ENCODE measurements at places on chromosomes 12 and 14. TPM values are rescaled to one million over a fixed set of nuclear protein-coding genes. Genes with fewer than 3 reads are reported as not detected.

DNA sequence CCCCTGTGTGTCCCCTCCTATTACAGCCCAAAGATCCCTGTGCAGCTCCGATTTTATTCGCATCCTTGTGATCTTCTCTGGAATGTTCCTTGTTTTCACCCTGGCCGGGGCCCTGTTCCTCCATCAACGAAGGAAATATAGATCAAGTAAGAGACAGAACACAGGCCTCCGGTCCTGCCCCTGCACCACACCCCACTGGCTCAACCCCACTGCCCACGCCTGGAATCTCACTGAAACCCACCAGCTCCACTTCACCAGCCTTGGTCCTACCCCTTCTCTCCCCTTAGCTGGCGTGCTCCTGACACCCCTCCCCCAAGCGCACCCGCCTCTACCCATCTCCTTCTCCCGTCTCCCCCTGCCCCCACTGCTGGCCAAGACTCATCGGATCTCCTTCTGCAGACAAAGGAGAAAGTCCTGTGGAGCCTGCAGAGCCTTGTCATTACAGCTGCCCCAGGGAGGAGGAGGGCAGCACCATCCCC, 934 bp upstream of the TAPBPL start:
- DNase-seq = no peak

DNA sequence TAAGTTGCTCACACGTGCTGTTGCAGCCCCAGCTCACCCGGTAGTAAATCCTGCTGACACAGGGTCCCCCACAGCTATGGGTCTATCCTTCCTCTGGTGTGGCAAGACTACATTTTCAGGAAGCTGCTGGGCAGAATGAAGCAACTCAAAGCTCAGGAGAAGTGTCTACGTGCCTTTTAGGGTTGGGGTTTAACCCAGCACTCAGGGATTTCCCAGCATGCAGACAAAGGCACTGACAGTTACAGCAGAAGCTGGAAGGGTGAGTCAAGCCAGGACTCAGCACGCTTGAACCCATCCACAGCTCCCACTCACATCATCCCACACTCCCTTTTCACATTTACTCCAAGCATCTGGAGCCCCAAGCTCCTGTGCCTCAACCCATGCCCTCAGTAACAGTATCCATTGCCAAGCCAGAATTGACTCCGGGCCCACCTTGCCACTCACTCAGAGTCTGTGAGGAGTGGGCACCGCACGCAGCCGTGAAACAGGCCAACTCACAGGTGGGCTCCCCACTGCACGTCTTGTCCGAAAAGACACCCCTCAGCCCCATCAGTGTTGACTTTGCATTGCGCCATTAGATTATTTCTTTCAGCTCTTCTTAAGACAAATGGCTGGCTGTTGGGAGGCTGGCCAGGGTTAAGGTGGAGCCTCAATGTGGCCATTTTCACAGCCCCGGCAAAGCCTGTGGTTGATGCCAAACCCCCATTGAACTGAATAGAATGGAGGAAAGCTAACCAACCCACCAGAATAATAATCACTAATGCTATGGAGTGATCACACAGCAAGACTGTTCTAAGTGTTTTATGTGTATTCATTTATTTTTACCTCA, 59.6 kb downstream of the ZFP36L1 start:
- DNase-seq = peak; percentile 15

GRCh38 chr12:14402697-14403096, 37.2 kb downstream of the ATF7IP start:
- DNase-seq = no peak

DNA sequence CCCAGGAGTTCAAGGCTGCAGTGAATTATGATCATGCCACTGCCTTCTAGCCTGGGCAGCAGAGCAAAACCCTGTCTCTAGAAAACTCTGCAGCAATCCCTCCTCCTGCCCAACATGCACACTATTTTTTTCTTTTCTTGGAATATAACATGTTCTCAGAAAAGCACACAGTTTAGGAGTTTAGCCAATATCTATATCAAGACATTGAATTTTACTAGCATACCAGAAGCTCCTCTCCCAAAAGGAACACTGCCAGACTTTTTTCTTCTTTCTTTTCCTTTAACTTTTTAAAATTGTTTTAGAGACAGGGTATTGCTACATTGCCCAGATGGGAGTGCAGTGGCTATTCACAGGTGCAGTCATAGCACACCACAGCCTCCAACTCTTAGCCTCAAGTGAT, 107.1 kb upstream of the AEBP2 start:
- no peak for DNase-seq

GRCh38 chr12:14010989-14011388, 29.6 kb upstream of the GRIN2B start:
- no peak for DNase-seq

GRCh38 chr12:131120831-131121271, 167.1 kb downstream of the ADGRD1 start:
- no peak for DNase-seq

- DNase-seq = no peak
Observed at GRCh38 chr12:19561411-19561961, 122.2 kb downstream of the AEBP2 start.

DNA sequence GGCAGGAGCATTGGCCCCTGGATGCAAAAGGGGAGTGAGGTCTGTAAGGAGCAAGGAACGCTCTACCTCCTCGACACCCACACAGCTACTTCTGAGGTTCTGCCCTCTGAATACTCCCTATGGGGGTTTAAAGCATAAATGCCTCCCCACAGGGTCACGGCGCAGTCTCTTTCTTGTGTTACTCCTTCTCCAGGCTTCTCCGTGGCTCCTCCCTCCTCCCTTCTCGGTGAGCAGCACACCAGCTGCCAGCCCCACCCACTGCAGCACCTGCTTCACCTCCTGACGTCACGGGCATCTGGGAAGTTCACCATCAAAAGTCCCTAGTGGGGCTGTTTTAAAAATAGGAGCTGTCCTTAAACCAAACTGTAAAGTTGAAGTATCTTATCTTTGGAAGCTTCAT, 67.3 kb downstream of the SPTB start:
- DNase-seq = no peak

GRCh38 chr14:45976001-45976400, 675.6 kb downstream of the RPL10L start:
- no peak for DNase-seq

DNA sequence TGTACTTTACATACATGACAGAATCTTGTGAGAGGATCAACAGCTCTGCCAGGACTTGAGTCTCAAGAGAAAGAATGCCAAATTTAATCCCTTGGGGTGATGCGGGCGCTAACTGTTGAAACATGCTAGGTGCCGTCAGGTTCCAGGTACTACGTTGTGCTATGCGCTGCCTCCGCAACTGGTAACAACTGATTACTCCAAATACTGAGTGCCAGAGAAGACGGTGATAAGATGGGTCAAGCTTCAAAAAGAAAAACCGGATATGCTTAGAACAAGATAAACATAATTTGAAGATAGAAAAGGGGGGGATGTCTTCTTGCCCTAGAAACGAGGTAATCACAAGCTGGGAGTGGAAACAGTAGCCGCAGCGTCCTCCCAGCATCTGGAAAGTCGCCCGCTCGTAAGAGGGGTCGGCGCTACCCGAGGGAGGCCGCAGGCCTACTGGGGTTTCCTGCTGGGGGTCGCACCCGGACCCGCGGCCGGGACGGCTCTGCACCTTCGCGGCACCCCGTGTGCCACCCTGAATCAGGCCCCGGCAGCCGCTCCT, 678 bp downstream of the ZBTB25 start:
- DNase-seq = peak; percentile 31

- DNase-seq = peak; percentile 63
Observed at GRCh38 chr14:67514650-67515385, 18.3 kb upstream of the PLEKHH1 start.

GRCh38 chr12:132385923-132386751, 56.7 kb upstream of the GALNT9 start:
- no peak for DNase-seq

GRCh38 chr12:53500142-53500775, 824 bp upstream of the TARBP2 start:
- peak; percentile 31 for DNase-seq

GRCh38 chr12:96811083-96811482, 96.0 kb upstream of the NEDD1 start:
- DNase-seq = no peak

DNA sequence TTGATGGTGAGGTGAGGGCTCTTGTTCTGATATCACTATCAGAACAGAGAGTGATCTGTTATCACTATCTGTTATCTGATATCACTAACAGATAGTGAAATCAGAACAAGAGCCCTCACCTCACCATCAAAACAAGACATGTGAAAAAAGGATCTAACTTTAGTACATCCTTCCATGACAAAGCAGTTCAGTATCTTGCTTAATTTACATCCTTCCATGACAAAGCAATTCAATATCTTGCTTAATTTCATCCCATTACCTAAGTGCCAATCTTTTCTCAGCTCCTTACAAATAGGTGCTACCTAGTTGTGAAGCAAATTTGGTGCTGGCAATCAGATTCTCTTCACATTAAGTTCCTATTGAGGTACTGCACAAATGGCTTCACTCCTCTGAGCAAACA, 1865.6 kb upstream of the FLRT2 start:
- no peak for DNase-seq

The POMT2 gene
- total RNA-seq = 13.8 TPM

The MYL2 gene
- not detected for total RNA-seq

The TAS2R50 gene
- 1.1 TPM for total RNA-seq

The SLC7A7 gene
- total RNA-seq = 0.25 TPM

The PPM1H gene
- total RNA-seq = not detected

The ZFHX2 gene
- total RNA-seq = 1.0 TPM

The ASCL1 gene
- total RNA-seq = not detected

The KRT73 gene
- total RNA-seq = 8.6 TPM

The NANOG gene
- not detected for total RNA-seq

Measured in activated CD4-positive, alpha-beta T cell treated with anti-CD3 and anti-CD28 coated beads, Interleukin-2, amount 10 ng/mL, durations not matched to agents 7 days and 5 days (primary cell).